ENCODE measurements at places on chromosomes 4 and X.

DNA sequence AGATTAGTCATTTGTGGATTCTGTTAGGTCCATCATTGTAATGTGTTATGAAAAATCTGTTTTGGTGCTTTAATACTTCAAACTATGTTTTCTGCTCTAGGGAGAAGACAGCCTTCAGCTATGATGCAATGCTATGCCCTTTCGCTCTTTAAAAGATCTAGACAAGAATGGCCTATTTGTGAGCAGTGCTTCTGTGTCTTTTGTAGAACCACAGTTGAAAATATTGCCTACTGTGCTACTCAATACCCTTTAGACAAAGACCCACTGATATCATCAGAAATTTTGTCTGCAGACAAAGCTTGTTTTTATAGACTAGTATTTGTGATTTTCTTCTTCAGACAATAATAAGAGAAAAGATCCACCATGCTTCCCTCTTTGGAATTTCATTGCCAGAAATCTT is 44.6 kb upstream of the SLITRK2 start:
- no peak for DNase-seq

GRCh38 chr4:37726666-37727065 is 40.5 kb upstream of the RELL1 start:
- DNase-seq, result no peak

- DNase-seq, result no peak
Observed at GRCh38 chr4:155489271-155489670, 112.5 kb upstream of the MAP9 start.

DNA sequence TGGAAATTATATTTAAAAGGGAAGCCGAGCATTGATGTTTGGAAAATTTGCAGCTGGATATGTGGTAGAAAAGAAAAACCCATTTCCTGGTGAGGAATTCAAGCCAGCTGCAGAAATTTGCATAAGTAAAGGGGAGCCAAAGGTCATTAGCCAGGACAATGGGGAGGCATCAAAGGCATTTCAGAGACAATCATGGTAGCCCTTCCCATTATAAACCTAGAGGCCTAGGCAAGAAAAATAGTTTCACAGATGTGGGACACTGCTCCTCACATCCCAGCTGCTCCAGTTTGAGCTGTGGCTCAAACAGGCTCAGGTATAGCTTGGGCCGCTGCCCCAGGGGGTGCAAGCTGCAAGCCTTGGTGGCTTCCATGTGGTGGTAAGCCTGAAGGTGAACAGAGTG is 35.8 kb downstream of the NAP1L3 start:
- DNase-seq, result no peak

GRCh38 chr4:158535130-158535614 is 13.5 kb downstream of the RXFP1 start:
- DNase-seq, result peak; percentile 56

Measured in kidney epithelial cell (primary cell).